ENCODE measurements at places on chromosomes 5 and 9. TPM values are rescaled to one million over a fixed set of nuclear protein-coding genes. Genes with fewer than 3 reads are reported as not detected.

CRAT gene
- total RNA-seq, result 9.2 TPM

PLCXD3 gene
- not detected for total RNA-seq

DIRAS2 gene
- total RNA-seq, result 1.7 TPM

NMUR2 gene
- total RNA-seq, result 178 TPM

OGN gene
- total RNA-seq, result not detected

MOB3B gene
- 10.8 TPM for total RNA-seq

EIF4EBP3 gene
- total RNA-seq, result 14.1 TPM

GPR150 gene
- 0.24 TPM for total RNA-seq

CTXN3 gene
- total RNA-seq, result not detected

DMRT3 gene
- total RNA-seq, result not detected

CTSV gene
- total RNA-seq, result 23.3 TPM

Measured in Calu3 (cell line).